ENCODE measurements at places on chromosomes 1 and 21.

- DNase-seq, result no peak
Observed at GRCh38 chr1:203743091-203743571, 21.9 kb upstream of the LAX1 start.

DNA sequence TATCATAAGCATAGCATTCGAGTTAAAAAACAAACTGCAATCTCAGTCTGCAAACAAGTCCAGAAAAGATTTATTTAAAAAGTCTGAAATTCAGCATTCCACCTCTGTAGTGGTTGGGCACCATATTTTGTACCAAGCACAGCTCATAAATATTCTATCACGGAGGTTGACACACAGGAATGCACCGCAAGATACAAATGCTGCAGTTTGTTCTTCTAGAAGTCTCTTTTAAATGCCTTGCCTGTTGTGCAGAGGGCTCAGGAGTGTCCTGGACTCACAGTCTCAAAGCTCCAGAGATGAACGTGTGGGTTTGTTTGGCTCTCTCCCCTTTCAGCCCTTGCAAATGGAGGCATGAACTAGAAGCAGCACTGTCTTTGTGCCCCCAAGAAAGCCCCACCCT is 212.4 kb upstream of the USP24 start:
- DNase-seq, result no peak

DNA sequence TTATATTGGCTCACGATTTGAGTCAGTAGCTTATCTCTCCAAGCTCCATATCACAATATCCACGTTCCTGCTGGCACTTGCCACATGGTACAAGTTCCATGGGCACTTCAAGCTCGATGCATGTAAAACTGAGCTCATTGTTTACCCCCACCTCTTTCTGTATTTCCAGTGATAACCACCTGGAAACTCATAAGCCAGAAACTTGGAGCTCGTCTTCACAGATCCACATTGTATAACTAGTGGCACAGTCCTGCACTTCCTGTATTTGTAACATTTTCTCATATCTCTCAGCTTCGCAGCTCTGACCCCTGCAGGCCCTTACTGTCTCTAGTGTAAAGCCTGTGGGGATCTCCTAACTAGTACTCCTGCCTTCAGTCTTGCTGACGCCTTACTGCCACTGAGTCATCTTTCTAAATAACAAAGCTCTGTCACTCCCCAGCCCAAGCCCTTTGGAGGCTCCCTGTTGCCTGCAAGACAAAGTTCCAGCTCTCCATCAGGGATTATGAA is 6.5 kb upstream of the C2CD4D start:
- DNase-seq, result peak; percentile 74

GRCh38 chr21:23021481-23021880 is 2023.3 kb downstream of the NCAM2 start:
- DNase-seq, result no peak

GRCh38 chr1:79633456-79633855 is 626.9 kb upstream of the ADGRL4 start:
- DNase-seq, result peak; percentile 35

GRCh38 chr1:80993154-80993980 is 807.4 kb upstream of the ADGRL2 start:
- DNase-seq, result no peak

Data from iris pigment epithelial cell (primary cell).